ENCODE measurements at places on chromosomes 11 and 22.

- DNase-seq = no peak
Observed at GRCh38 chr22:23106344-23106743, 35.4 kb downstream of the RSPH14 start.

DNA sequence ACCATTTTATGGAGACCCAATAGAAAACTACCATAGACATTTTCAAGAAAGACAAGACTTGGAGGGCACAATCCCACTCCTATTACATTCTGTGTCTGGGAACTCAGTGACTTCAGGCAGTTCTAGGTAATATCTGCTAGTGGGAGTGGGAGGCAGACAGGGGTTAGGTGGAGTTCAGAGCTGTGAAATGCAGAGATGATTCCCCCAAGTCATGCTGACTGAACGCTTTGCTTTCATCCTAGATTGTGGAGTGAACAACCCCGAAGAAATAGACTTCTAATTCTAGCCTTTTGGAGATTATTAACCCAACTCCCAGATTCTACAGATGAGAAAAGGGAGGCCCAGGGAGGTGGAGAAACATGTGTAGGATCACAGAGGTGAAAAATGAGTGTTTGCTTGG is 437.8 kb upstream of the CADM1 start:
- peak; percentile 78 for DNase-seq

GRCh38 chr11:19953336-19953735 is 206.9 kb downstream of the DBX1 start:
- DNase-seq = no peak

GRCh38 chr11:120613264-120614226 is 102.0 kb downstream of the GRIK4 start:
- DNase-seq = no peak

DNA sequence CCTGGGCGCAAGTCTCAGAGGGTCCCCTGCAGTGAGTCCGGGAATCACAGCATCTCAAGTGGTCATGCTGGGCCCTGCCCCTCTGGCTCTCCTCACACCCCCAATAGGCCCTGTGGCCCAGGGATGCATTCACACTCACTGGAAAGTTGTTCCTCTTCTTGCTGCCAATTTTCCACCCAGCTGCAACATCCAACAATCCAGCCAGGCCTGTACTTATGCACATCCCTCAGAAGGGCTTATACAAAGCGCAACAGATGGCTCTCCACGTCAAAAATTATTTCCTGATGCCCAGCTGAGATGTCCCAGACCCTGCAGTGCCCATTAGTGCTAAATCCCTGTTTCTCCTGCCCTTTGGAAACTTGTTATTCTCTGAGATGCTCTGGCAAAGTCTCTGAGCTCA is 407.8 kb upstream of the NARS2 start:
- DNase-seq = no peak

- DNase-seq = no peak
Observed at GRCh38 chr11:44766112-44766971, 39.6 kb downstream of the TSPAN18 start.

- DNase-seq = peak; percentile 73
Observed at GRCh38 chr11:120172054-120172911, 34.4 kb upstream of the TRIM29 start.
